ENCODE measurements at places on chromosomes 3 and 15. TPM values are rescaled to one million over a fixed set of nuclear protein-coding genes. Genes with fewer than 3 reads are reported as not detected.

Gene GHSR
- total RNA-seq: not detected

Gene STRIT1
- 15.3 TPM for total RNA-seq

Gene GRAMD2A
- total RNA-seq: 0.98 TPM

Gene SLC22A14
- total RNA-seq: 0.18 TPM

Gene CRYBG3
- total RNA-seq: 37.2 TPM

Gene RASL12
- 15.2 TPM for total RNA-seq

Gene GUCA1C
- not detected for total RNA-seq
